ENCODE measurements at places on chromosomes 13 and 19. TPM values are rescaled to one million over a fixed set of nuclear protein-coding genes. Genes with fewer than 3 reads are reported as not detected.

CALR3 gene
- not detected for total RNA-seq

FSD1 gene
- total RNA-seq: not detected

SMIM44 gene
- total RNA-seq: not detected

COX7A1 gene
- 32.1 TPM for total RNA-seq

ALG5 gene
- 36.6 TPM for total RNA-seq
